ENCODE measurements at places on chromosomes 3 and 15.

DNA sequence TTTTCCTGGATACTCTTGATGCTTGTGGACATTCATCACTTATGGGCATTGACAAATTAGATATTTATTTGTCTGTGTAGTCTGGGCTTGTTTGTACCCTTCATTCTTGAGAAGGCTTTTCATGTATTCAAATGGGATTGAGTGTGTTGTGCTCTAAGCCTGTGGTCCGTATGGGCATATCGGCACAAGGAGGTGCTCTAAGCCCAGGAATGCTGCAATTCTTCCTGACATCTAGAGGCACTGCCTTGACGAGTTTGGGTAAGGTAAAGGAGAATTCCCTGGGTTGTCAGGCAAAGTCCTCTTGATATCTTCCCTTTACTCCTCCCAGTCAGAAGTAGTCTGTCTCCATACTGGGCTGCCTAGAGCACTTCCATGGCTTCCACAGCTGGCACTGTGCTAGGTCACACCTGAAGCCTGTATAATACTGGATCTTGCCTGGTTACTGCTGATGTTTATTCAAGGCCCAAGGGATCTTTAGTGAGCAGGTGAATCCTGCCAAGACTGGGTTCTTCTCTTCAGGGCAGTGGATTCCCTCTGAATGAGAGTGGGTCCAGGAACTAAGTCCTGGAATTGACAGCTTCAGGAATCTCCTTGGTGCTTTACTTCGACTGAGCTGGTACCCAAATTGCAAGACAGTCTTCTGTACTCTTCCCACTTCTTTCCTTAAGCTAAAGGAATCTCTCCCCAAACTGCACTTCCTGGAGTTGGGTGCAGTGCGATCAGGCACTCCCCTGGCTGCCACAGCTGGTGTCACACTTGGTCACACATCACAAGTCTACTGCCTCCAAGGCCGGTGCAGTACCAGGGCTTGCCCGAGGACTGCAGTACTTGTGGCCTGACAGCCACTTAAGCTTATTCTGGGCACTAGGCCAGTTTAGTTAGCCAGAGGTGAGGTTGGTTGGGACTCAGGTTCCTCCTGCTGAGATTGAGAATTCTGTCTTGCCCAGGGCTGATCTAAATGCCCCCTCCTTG lies 46.0 kb downstream of the GALK2 start:
- DNase-seq = no peak

DNA sequence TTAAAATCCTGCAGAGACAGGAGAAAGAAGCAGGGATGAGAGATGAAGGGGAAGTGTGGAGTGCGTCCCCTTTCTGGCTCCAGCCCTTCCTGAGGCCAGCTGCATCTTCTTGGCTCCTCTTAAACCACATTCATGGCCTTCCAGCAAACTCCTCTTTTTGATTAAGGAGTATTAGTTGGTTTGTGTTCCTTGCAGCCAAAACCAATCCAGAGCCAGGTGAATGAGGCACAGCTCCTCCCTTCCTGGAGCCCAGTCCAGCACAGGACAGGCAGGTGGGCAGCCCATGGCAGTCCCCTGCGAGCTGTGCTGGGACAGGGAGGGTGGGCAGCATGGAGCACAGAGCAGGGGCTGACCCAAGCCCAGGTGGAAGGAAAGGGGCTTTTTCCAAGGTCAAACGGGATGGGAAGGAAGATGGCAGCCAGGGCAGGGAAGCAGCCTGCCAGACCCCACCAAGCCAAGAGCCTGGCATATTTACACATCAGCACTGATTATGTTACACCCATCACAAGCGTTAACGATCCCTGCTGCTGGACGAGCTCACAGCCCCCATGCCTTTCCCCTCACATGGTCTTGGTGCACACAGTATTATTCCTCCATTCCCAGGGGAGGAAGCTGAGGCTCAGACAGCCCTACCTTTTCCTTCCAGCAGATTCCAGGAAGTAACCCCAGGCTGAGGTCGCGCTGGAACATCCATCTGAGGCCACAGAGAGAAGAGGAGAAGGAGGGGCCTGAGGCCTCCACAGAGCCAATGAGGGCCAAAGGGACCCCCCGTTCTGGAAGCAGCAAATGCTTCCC lies 175.6 kb downstream of the SMAD6 start:
- no peak for DNase-seq

GRCh38 chr3:36493051-36493450 lies 112.7 kb downstream of the STAC start:
- DNase-seq = no peak

DNA sequence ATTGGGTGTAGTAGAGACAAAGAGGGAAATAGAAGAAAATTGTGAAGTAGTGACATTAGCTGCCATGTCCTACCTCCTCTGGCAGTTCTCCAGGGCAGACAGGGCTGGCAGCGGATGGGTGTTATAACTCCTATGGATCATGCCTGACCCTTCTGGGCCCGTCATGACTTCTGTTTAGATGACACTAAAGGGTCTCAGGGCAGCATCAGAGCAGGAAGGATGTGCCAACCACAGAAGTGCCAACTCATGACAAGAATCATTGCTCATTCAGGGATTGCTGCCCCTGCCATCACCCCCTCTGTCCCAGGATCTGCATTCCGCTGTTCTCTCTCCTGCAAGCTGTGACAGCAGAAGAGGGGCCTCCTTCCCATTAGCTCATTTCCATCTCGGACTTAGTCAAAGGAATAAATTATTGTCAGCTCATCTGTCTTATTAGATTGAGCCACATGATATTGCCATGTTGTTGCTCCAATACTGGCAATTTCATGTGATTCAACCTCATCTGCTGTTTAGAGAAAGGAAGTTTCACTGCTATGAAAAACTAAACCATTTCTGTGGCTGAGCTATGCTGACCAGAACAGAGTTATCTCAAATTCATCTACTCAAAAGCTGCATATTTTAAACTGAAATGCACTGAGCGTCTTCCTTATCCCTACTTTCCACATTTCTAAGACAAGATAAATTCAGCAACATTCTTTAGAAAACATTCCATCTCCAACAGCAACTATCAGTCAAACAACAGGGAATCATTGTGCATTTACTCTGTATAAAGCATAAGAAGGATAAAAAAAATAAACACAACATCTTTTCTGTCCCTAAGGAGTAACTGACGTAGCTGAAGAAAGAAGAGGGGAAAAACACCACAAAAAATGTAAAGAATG lies 271.6 kb downstream of the FHIT start:
- DNase-seq = no peak

- no peak for DNase-seq
Observed at GRCh38 chr15:66249605-66250174, 3.9 kb downstream of the MEGF11 start.

DNA sequence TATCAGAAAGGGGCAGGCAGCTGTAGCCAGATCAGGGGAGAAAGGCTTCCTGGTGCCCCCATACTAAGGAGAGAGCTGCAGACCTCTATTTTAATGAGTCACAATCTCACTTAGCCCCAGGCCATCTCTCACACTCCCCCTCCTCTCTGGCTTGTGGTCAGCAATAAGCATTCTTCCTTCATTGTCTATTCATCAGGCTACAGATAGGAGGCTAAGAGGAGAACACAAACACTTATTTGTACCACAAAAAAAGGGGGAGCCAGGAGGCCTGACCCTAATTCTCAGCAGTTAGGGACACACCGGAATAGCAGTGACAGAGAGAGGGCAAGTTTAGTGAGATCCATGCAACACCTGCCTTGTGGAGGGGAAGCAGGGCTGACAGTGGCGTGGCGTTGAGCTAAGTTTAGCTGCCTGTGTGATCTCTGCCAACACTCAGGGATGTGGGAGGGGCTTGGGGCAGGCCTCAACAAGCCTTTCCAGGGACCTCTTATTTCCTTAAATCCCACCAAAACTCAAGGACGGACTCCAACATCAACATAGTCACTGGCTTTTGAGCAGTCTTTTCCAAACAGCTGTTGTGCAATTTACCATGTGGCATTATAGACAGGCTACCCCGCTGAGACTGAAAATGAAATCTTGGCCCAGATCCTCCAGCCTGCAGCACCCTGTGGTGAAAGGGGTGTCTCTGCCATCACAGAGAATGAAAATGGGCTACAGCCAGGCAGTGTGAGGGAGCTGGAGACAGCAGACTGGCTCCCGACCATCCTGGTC lies 191.9 kb upstream of the TSC22D2 start:
- DNase-seq = no peak

- peak; percentile 22 for DNase-seq
Observed at GRCh38 chr3:4688411-4688810, 195.3 kb downstream of the ITPR1 start.
